ENCODE measurements at places on chromosomes 7 and 10. TPM values are rescaled to one million over a fixed set of nuclear protein-coding genes. Genes with fewer than 3 reads are reported as not detected.

DNA sequence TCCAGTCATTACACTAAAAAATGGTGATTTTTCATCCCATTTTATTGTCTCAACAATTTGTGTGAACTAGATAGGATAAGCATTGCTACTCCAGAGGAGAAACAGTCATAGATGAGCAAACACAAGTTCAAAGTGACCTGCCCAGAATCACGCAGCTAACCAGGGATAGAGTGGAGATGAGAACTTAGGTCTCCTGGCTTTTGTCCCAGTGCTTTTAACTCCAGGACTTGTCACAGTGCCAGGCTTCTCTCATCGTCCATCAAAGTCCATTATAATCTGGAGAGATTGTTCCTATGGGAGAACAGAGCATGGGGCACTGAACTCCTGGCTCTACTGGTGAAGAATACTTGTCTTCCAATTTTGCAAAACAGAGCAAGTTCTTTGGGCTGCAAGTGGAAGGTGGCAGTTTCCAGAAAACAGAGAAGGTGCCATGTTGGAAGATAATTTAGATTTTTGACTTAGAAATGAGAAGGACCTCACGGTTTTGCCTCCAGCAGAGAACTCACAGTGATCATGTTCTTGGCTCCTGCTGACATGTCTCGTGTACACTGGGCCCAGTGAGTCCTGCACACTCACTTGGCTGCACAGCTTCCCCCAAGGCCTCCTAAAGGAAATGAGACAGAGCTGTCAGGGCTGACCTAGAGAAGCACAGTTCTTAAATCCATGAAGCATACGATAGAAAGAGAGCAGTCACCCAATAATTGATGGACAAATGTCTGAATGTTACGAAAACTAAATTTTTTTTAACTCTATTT lies 322.9 kb upstream of the NRP1 start:
- no peak for DNase-seq

DNA sequence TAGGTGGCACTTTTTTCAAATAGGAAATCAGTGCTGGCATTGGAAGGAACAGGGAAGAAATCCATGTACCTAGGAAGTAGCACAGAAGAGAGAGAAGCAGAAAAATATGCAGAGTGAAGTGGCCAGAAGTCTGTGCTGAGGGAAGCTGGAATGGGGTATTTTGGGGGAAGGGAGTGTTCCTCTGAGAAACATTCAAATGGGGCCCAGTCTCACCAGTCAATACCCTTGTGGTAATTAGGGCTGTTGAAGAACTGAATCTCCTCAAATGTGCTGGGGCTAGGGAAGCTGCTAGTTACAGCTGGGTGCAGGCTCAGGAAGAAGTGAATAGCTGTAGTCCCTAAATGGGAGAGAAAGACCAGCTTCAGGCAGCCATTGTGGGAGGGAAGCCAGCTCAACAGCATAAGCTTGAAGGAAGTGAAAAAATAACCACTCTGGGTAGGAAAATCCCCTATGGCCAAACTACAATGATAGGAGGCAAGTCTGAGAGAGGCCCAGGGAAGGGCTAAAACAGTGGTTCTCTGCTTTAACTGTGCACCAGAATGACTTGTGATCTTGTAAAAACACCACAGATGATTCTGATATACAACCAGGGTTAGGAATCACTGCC lies 7.6 kb downstream of the NDST2 start:
- no peak for DNase-seq

- no peak for DNase-seq
These were observed 152.0 kb downstream of the MACC1 start for GRCh38 chr7:20064974-20065862.

The COL17A1 gene
- 0.04 TPM for total RNA-seq

GRCh38 chr10:103548006-103548405 lies 54.5 kb downstream of the NEURL1 start:
- no peak for DNase-seq

DNA sequence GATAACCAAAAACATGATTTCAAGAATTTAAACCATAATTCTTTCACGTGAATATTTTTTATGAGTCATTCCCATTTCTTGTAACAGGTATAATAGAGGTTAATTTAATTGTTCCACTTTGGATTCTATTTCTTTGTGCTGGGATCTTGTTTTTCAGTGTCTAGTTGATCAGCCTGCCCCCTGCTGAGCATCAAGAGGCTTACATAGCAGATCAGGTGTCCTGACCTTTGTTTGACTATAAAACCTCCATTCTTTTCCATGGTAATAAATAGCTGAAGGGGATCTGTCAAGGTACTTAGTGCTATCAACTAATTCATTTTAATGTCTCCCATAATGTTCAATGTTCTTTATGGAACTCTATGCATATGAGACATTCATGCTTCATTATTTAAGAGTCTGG lies 4.9 kb downstream of the COL17A1 start:
- DNase-seq = peak; percentile 67

DNA sequence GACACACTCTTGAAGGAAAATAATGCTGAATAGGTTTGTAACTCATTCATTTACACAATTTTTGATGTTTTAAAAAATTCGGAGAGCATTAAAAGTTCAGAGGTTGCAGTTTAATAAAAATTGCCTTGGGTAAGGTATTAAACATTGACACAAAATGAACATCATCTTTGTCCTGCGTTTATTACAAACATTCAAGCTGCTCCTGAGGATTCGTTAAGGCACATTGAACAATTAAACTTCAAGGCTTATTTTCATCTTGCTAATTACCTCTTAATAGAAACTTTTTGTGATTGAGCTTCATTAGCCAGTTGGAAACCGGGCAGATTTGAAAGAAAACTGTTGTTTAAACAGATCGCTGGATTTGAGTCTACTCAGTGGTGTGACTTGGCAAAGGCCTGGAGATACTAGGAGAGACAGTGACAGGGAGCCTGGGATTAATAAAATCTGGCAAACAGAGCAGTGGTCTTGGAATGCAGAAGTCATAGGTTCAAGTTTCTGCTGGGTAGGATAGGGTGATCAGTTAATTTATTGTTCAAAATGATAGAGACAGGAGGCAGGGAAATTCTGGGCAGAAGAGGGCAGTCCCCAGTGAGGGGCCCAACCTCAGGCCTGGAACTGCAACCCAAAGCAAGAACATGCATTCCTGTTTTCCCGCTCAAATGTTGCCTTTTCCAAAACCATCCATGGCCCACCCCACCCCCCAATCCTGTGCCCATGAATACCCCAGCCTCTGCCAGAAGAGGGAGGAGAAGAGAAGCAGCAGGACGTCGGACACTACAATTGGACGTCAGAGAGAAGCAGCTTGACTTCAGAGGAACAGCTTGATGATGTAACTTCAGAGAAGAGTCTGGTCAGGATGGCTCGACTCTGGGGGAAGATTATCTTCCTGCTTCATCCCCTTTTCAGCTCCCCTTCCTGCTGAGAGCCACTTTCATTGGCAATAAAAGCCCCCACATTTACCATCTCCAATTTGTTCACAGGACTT lies 43.5 kb upstream of the SLC35G1 start:
- peak; percentile 39 for DNase-seq

The AOC1 gene
- 0.47 TPM for total RNA-seq

- no peak for DNase-seq
These were observed 505.8 kb downstream of the SUGCT start for GRCh38 chr7:40640566-40640965.
